Activated T-helper 1 cell treated with anti-CD3 and anti-CD28 coated beads, Interleukin-12 subunit alpha, Interleukin-12 subunit beta, Interleukin-2, Interleukin-4 antibody, amounts not matched to agents 30 ng/mL and 10 ng/mL and 1 ng/mL, durations not matched to agents 14 hours and 24 hours and 36 hours (primary cell): ENCODE measurements at places on chromosomes 2 and 18. TPM values are rescaled to one million over a fixed set of nuclear protein-coding genes. Genes with fewer than 3 reads are reported as not detected.

- no peak for DNase-seq
Measured at GRCh38 chr2:223759569-223760430, 77.6 kb downstream of the AP1S3 start.

HOXD4 gene
- total RNA-seq = not detected in 2 replicates

GRCh38 chr18:49725809-49726674 is 87.3 kb downstream of the ACAA2 start:
- no peak for DNase-seq

GRCh38 chr18:70461323-70462077 is 172.7 kb downstream of the SOCS6 start:
- no peak for DNase-seq

DNA sequence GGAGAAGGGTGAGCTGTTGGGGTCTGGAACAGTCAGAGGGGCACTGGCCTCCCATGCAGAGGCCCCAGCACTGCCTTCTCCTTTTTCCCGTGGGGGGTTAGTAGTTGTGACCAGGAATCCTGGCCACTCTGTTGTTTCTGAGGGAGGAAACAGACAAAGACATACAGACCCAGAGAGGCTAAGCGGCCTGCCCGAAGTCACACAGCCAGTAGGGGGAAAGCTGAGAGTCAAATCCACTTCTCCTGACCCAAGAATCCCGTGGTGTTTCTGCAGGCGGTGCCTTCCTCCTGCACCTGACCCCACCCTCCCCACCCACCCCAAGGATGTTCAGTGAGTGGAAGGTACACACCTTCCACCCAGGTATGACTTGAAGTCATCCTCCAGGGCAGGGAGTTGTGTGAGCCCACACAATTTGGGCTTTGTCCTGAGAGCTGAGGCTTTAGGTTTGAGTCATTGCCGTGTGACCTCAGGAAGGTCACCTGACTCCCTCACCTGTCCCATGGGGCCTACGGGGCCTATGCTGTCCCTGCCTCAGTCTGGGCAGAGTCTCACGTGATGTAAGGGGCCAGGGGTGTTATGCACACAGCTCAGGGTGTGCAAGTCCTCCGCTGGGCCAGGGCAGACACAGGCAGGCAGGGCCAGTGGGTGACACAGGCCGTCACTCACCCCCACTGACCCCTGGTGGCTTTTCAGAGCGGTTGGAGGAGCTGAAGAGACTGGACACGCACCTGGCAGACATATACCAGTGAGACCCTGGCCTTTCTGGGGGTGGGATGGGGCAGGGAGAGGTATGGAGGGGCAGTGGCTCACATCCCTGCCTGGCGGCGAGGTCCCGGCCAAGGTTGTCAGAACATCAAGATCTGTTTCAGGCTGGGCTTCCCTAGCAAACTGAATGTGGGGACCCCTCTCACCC is 5.0 kb downstream of the NT5DC4 start:
- no peak for DNase-seq

RTKN gene
- total RNA-seq = 4.0 and 4.2 TPM in 2 replicates

GRCh38 chr2:22683914-22684313 is 701.1 kb upstream of the KLHL29 start:
- DNase-seq = no peak

UNC80 gene
- not detected in 2 replicates for total RNA-seq

GRCh38 chr2:225842939-225843338 is 443.4 kb downstream of the NYAP2 start:
- no peak for DNase-seq

DNA sequence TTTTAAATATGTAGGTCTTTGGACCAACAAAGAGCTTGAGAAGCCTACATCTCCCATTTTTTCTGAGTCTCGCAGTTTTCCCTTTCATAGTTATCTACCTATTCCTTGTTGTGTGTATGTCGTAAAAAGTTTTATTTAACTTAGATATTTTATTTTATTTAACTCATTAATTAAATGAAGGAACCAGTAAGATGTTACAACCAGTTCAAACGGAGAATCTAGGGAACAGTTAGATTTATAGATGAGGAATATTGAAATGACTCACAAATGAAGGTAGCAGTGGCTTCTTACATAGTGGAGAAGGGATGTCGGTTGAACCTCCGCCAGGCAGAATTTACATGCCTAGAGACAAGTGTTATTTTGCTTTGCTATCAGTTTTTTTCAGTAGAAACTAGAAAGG is 48.5 kb upstream of the ZNF638 start:
- DNase-seq = no peak

DNA sequence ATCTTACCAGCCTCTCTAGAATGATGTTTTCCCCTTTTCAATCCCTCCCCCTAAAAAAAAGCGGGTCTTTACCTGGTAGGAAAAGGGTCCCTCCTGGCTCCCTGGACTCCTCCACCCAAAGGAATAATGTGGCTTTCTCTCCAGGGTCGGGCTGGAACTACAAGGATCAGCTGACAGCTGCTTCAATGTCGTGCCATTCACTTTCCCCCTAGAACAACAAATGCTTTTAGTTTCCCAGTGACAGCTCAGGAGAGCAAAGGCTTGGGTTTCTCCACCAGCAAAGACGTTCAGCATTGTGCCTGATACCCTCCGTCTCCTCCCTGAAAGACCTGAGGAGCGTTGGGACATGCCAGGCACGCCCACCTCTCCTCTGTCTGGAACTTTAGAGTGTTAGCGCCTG is 173.8 kb upstream of the SIX3 start:
- DNase-seq = no peak

DNA sequence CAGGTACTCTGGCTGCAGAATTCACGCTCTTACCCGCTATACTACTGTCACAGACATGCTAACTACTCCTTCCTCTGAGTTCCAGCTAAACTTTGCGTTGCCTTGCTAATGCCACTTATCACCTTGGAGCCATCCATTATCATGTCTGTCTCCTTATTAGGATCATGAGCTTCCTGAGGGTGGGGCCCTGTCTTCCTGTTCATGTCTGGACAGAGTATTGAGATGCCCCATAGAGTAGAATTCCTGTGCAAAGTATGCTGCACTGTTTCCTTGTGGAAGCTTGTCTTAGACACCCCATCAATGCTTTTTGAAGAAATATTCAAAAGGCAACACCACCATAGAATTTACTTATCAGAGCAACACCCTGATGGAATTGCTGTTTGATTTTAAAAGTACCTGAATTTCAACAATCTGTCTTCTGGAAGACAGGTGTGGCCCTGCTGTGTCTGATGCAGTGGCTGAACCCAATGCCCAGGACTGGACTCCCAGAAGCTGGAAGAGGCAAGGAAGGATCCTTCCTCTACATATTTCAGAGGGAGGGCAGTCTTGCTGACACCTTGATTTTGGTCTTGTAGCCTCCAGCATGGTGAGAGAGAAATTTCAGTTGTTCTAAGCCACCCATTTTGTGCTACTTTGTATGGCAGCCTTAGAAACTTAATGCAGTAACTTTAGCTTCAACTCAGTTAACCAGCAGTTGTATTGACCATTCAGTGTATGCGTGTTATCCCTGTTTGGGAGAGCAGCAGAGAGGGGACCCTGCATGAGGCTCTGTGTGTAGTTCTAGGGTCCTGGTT is 5.6 kb downstream of the LAMA3 start:
- no peak for DNase-seq

- DNase-seq = no peak
Measured at GRCh38 chr2:109144271-109144670, 15.3 kb downstream of the SH3RF3 start.

- no peak for DNase-seq
Measured at GRCh38 chr2:63078852-63079606, 28.4 kb downstream of the OTX1 start.

- DNase-seq = no peak
Measured at GRCh38 chr2:238306672-238306998, 13.7 kb upstream of the TRAF3IP1 start.

GRCh38 chr18:28455971-28456370 is 279.0 kb upstream of the CDH2 start:
- DNase-seq = no peak

DNA sequence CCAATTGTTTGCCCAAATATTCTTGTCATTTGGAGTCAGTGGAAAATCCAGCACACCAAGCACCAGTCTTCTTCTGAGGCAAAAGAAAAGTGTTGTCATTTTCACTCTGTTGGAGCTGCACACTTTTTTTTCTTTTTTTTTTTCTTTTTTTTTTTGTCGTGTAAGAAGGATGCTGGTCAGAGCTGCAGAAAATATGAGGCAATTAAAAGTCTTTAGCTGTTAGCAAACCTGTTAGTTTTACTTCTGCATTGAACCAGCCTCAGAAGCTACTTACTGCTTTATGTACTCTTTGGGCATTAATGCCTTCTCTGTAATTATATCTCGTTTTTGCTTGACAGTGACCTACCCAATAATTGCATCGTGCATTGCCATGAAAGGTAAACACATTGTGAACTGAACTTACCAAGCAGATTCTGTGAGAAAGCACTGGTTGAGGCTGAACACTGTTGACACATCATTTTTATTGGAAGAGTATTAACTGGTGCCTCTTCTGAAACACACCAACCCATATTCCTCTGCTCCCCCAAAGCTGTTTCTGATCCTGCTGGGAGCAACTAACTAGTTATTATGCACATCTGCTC is 165.4 kb downstream of the CAPN13 start:
- no peak for DNase-seq

DNA sequence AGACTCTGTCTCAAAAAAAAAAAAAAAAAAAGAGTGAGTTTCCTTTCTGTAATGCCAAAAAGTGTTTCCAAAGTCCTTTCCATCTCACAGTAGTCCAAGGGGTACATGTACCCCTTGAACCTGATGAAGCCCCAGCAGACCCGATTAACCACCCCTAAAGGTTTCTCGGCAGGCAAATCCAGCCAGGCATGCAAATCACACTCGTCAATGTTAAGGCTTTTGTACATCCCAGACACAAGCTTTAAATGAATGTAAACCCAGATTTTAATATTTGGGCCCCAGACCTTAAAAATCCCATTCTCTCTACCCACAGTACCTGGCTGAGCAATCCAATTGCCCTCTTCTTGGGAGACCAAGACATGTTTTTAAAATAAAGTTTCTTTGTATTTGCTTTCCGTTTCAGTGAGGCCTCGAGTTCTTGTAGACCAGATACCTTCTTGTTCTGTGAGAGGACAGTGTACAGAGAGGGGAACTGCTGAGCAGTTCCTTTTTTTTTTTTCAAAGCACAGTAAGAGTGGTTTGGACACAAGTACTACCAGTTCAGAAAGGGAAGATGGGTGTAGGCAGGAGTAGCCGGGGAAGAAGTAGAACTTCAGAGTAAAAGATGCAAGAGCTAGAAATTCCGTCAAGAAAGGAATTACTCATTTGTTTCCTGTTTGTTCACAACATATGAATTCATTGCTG is at the start of gene NLRC4:
Gene NLRC4 (minus strand): TSS at position 465 of the 684 bp plus-strand sequence. CDS start 8,111 bp downstream, outside the sequence.
- DNase-seq = no peak

FAM228B gene
- total RNA-seq = 3.1 and 4.8 TPM in 2 replicates

GRCh38 chr2:16900405-16901025 is 234.9 kb upstream of the CYRIA start:
- DNase-seq = no peak

DNA sequence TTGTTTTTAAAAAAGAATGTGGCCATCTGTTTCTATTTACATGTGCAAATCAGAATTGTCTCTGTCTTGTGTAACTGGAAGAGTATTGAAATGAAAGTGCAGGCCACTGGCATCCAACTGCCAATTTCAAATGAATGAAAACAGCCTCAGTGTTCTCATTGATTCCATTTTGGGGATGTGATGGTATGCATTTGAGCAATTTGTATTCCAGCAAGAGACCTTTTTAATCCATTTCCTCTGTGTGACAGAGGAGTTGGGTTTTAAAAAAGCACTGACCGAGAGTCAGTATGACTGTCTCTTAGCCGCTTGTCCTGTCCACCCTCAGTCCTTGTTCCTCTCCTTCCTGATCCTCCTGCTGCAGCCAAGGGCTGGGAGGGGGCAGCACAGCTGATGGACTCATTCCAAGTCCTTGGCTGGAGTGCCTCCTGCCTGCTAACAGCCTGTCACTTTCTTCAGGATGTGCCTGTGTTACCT is 50.0 kb downstream of the ASAP2 start:
- DNase-seq = no peak

OTOF gene
- total RNA-seq = 5.9 and 6.9 TPM in 2 replicates

DNA sequence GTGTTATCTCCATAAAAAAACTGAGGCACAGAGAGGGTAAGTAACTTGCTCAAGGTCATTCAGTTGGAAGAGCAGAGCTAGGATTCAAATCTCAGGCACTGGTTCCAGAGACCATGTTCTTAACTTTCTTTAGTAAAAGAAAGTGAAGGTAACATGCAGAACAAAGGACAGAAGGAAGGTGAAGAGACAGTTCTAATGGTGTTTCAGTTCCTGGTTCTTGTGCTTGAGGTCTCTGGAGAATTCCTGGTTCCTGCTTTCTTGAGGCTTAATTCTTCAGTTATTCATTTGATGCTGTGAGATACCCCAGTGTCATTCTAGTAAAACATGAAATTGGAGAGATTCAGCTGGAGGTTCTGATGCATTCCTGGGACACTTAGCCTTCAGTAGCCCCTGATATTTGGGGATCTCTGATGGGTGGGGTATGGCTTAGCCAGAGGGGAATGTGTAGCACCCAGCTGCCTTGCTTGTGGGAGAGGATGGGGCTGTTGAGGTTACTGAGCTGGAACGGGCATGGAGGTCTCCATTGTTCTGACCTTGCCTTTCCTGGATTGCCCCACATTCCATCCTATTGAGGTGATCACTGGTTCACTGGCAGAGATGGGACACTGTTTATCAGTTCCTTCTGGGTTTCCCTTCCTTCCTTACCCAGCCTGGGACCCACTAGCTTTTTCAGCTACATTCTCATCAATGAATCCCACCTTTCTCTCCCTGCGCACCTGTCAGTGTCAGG is 46.8 kb downstream of the SEMA4F start:
- DNase-seq = no peak

DNA sequence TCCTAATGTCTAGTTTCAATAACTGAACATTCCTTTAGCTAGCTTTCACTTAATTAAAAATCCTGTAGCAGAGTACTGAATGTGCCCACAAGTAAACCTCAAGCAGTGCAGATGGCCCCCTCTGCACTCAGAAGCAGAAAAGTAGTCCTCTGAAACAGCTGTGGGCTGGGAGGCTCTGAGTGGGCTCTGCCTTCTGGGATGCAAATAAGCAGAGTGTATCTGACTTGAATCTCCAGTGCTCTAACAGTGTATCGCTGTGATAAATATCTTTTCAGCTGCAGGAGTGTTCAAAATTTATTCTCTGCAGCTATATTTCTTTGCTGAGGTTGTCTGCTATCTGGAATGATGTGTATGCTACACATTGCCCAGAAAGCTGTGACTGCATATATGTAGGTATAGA is 44.8 kb upstream of the SYT4 start:
- no peak for DNase-seq

ARHGEF33 gene
- 0.15 and 0.36 TPM in 2 replicates for total RNA-seq

- DNase-seq = no peak
Measured at GRCh38 chr2:126678269-126679065, 22.5 kb downstream of the GYPC start.
